ENCODE measurements at places on chromosomes 5 and 9.
A peak's percentile ranks its signal among the peaks of the same experiment; 100 is the strongest.

GRCh38 chr5:177509381-177509951 is at the start of gene DOK3:
TSS of gene DOK3 (minus strand) at chr5:177509826. CDS start at chr5:177509540, 286 bp downstream.
- DNase-seq: peak; percentile 66

DNA sequence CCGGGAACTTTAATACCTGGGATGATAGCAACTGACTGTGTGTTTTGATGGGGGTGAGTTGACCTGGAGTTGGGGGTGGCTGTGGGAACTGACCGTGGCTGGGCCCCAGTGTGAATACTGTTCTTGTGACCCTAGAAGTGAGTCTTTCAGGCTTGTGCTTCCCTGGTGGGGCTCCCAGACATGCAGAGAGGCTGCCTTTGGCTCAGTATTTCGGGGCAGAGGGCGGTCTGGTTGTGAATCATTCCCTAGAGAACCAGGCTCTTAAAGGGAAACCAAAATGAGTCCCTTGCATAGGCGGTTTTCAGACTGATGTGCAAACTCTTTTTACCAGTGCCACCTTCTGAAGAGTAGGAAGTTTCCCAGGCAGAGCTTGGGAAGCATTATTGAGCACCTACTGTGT is 132.1 kb downstream of the MACROH2A1 start:
- no peak for DNase-seq

- no peak for DNase-seq
Measured at GRCh38 chr5:40906351-40906751, 2.9 kb upstream of the C7 start.

- DNase-seq: no peak
Measured at GRCh38 chr5:36495611-36496010, 110.8 kb upstream of the SLC1A3 start.

DNA sequence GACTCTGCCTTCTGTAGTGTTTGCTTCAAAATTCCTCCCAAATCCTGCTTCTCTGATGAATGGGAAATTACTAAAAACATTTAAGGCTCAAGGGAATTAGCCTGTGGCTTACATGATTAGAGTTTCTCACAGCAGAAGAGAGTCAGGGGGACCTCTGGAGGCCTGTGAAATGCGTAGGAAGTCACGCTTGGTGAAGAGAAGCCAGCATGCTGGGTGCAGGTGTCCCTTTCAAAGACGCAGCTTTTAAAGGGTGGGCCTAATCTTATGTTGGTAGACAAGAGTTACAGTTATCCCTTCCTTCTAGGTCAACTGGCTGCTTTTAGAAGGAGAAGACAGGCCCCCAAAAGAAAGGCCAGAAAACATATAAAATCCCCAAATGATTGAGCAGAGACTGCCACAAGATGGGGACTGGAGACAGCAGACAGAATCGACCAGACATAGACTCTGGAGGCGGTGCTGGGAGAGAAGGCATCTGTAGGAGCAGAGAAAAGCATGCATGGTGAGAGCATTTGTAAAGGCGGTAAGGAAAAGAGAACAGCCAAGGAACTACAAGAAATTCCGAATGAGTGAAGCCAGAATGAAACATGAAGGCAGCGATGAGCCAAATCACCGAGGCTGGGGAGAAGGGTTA is 42.3 kb downstream of the B4GALT1 start:
- DNase-seq: peak; percentile 58

- no peak for DNase-seq
Measured at GRCh38 chr5:170418736-170419135, 29.6 kb upstream of the KCNMB1 start.
